ENCODE measurements at places on chromosomes 5 and 9.

DNA sequence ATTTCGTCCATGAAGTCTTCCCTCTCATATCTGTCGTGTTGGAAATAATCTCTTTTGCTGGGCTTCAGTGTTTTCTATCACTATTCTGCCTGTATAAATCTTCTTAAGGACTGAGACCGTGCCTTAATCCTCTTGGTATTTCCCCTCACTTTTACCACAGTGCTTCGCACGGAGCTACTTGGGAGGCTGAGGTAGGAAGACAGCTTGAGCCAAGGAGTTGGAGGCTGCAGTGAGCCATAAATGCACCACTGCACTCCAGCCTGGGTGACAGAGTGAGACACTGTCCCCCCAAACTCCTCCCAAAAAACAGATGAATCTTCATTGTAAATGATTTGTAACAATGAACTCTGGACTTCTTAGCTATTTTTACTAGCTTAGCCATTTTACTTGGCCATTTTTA, 57.8 kb downstream of the PHAX start:
- no peak for DNase-seq

DNA sequence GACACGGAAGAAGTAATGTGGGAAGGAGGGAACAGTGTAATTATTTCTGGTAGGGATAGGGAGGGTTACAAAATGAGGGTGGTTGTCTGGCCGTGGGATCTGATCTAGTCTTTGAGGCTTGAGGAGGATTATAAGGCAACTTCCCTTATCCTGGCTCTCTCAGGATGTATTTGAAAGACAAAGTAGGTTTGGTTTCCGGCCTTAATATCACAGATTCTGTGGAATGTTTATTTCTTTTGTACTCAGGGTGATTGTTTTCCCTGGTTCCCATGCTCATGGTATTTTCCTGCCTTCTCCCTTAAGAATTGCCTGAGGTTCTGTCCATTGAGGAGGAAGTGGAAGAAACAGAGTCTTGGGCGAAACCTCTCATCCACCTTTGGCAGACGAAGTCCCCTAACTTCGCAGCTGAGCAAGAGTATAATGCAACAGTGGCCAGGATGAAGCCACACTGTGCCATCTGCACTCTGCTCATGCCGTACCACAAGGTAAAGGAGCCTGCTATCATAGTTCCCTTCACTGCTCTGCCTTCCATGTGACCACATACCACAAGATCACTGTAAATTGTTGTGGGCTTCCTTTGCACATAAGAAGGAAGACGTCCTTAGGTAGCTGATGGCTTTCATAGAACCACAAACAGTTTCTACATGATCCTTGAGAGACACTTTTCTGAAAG, 253.8 kb downstream of the KDM4C start:
- no peak for DNase-seq

DNA sequence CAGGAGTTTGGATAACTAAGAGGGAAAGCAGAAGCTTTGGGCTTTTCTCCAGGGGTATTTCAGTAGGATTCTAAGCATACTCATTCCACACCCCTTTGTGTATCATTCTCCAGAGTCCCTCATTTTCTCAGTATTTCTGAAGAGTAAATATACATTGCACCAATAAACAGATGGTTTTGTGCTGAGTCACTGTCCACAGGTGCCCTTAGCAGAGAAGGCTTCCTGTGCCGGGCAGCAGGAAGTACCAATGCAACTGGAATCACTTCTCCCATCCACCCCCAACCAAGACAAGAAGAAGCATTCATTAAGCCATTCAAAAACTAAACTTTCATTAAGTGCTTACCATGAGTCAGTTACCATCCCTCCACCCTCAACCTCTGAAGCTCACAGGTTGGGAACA, 3.6 kb upstream of the CCNJL start:
- no peak for DNase-seq

GRCh38 chr5:99275128-99275527, 346.3 kb upstream of the CHD1 start:
- no peak for DNase-seq

- no peak for DNase-seq
Observed at GRCh38 chr9:129287619-129288305, 109.7 kb upstream of the IER5L start.

GRCh38 chr5:55620009-55620765, 85.4 kb upstream of the PLPP1 start:
- no peak for DNase-seq

GRCh38 chr9:31089549-31090221, 1294.8 kb upstream of the ACO1 start:
- no peak for DNase-seq

DNA sequence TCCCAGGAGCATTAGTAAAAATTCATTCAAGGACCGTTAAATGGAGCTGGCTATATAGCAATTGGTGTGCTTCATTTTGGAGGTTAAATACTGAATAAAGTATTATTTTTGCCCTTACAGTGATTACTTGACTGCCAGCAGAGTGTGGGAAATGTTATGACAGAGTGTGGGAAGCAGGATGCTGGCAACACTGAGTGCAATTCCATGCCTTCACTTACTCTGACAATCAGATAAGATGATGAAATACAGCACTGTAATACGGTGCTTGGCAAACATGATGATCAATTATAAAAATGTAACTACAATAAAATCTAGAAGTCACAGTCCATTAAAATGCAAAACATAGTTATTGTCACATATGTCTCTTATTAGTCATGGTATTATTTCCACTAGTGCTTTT, 651.3 kb downstream of the PTPRD start:
- DNase-seq: peak; percentile 49

DNA sequence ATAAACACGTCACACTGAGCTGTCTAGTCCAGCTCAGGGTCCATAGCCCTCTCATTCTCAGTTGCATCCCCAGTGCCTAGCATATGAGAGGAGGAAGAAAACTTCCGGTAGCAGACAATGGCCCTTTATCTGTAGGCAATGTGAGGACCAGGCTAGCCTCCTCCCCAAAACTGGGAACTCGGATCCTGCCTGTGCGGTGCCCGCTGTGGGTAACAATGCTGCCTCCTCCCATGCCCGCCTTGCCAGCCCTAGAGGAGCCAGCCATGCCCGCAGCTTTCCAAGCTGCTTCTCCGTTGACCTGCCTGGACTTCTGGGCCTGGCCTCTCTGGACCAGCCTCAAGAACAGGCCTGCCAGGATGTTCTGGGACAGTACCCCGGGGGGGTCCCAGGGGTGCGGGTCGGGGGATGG, 74.6 kb upstream of the ORM1 start:
- no peak for DNase-seq

GRCh38 chr9:88303721-88304451, 84.4 kb upstream of the SPIN1 start:
- DNase-seq: no peak

DNA sequence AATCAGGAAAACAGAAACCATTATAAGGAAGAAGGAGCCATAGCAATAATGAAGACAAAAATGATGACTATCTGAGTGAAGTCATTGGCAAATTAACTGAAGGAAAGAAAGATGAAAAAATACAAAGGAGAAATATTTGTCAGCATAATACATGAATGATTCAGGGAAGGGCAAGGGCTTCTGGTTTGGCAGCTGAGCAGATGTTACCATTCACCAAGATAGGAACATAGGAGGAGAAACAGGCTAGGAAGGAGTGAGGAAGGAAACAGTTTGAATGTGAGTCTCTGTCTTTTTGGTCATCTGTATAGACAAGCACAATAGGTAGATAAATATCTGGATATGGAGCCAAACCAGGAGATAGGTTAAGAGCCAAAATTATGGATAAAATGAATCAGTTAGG, 296.0 kb downstream of the ISL1 start:
- DNase-seq: no peak

DNA sequence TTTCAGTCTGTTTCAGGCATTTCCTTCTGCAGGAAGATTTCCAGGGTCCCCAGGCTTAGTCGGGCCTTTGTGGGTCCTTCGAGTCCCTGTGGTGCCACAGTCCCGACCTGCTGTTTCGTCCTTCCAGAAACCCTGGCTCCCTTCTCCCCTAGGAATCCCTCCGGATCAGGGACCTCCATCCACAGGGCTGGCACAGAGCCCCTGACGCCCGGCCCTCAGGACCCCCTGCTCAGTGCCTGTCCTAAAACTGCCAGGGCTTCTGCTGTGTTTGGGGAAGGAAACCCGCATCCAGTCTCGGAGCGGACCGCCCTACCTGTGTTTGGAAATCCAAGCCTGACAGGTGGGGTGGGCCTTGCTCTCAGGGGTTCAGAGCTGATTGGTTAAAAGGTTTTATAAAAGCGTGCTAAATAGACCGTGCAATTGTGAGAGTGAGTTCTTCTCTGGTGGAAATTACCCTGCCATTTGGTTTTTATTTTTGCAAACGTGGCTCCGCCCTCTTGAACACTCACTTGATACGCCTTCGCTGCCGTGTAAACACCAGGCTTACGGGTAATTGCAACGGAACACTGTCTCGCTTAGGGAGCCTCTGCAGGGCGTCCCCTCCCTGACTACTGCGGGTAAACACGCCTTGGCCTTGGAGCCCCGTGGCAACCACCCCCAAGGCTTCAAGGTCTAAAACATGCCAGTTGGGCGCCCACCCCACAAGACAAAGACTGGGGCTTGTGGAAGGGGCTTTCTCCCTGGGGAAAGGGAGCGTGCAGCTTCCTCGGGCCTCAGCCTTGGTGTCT, 121.2 kb downstream of the PHF2 start:
- DNase-seq: no peak

- no peak for DNase-seq
Observed at GRCh38 chr9:115596021-115596745, 478.2 kb upstream of the TNC start.

DNA sequence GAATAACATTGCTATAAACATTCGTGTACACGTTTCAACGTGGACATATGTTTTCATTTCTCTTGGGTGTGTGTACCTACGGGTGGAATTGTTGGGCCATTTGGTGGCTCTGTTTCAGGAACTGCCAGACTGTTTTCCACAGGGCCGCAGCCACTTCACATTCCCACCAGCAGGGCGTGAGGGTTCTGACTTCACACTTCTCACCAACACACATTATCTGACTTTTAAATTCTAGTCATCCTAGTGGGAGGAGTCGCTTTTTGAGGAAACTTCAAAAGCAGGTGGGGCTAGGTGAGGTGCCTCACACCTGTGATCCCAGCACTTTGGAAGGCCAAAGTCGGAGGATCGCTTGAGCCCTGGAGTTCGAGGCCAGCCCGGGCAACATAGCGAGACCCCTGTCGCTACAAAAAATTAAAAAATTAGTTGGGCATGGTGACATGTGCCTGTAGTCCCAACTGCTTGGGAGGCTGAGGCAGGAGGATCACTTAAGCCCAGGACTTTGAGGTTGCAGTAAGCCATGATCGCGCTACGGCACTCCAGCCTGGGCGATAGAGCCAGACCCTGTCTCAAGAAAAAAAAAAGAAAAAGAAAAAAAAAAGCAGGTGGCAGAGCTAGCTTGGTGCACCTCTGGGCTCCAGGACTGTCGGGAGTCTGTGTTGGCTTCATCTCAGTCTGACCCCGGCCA, 28.5 kb downstream of the TSPAN17 start:
- DNase-seq: no peak

DNA sequence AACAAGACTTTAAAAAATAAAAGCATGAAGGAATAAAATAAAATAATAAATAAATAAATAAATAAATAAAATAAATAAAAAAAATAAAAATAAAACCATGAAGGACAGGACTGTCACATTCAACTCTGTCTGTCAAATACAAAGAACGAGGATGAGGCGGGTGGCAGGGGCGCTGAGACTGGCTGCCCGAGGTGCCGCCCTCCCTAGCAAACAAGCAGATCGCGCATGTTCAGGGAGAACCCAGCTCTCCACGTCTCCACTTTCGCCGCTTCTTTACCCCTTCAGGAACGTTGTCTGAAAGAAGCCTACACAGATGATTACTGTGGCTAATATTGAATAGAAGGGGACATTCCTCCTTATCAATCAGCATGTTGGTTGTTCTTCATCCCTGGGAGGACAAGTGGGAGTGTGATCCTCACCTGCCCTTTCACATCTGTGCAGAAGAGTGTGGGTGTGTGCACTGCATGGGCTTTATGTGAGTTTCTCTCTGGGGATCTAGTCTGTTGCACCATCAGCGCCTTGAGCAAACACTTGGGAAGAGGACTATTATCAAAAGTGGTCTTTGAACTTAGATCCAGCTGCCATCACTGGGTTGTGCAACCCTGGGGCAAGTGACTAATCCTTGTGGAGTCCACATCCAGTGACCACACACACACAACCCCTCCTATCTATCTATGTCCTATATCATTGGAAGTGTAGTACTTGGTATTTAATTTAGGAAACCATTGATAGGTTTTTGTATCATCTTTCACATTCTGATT, 399.2 kb downstream of the IRX2 start:
- DNase-seq: no peak

- no peak for DNase-seq
Observed at GRCh38 chr9:69412741-69413150, 87.7 kb downstream of the ENTREP1 start.

GRCh38 chr9:94875300-94876020, 149.0 kb downstream of the AOPEP start:
- no peak for DNase-seq

DNA sequence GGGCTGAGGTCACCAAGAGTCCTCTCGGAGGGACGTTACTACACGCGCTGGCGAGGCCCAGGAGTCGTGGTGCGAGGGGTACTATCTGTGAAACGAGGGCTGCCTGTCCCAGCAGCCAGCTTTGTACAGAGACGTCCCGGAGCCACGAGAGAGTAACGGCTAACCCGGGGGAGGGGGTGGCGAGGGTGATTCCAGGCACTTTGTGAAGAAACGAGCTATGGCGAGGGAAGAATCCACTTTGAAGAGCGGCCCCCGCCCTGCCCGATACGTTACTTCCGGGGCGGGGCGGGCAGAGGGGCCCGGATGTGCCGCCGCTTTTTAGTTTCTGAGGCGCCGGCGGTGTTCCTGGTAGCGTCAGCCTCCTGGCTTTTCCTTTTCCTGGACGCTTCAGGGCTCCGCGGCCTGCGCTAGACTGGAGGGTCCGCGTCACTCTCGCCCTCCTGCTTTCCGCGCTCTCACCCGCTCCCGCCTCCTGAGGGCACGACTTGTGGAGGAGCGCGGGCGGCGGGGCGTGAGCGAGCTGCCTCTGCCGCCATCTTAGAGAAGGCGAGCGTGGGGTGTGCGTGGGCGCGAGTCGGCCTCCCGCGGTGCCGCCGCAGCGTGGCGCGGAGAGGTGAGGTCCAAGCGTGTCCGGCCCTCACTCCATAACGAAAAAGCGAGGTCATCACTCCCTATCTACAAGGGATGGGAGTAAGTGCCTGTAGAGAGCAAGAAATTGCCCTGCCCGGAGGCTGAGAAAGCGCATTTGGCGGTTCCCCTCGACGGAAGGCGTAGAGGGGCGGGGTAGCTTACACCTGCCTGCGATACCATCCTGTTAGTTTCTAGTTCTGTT, 580 bp upstream of the RFX3 start:
- peak; percentile 90 for DNase-seq

DNA sequence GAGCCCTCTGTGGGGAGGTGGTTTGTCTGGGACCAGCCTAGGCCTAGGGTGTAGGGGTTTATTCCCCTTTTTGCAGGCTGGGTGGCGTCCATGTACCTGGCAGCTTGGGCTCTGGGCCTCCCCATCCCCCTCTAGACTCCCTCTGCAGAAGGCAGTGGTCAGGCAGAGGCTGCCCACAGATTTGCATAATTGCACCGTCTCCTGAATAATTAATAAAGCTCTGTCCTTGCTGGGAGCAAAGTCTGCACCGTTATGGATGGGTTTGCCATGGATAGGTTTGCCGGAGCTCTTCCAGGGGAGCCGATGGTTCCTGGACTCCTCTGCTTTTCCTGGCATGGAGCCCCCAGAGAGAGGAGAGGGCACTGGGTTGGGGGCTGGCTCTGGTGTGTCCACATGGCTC, 60.4 kb downstream of the DAB2IP start:
- DNase-seq: no peak

Measured in putamen (tissue), 1 donor.